ENCODE measurements at places on chromosomes 3 and 15.

- DNase-seq: no peak
Observed at GRCh38 chr3:97148931-97149330, 334.5 kb downstream of the EPHA6 start.

GRCh38 chr15:44188795-44189194 is 6.3 kb downstream of the FRMD5 start:
- no peak for DNase-seq

DNA sequence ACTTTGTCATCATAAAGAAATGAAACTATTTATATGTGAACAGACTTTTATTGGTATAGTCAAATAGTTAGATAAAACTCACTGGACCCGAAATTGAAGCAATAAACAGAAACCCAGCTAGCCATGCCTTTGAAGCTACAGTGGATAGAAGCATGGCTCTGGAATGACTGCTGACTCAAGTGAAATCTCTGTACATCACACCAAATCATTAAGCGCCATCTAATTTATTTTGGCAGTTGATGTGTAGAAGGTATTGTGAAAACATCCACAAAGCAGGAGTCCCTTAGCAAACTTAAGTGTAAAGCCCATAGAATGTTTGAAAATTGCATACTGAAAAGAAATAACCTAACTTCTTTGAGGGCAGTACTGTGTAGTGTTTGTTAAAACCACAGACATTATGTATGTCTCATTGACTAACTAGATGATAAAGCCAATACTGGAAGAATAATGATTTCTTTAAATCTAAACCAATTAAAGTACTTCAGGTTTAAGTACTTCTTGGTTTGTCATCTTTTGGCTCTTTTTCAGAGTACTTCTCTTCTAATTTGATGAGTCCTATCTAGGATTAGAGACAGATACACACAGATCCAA is 42.8 kb upstream of the FBXL22 start:
- DNase-seq: no peak

GRCh38 chr3:81872566-81872965 is 111.1 kb upstream of the GBE1 start:
- no peak for DNase-seq

DNA sequence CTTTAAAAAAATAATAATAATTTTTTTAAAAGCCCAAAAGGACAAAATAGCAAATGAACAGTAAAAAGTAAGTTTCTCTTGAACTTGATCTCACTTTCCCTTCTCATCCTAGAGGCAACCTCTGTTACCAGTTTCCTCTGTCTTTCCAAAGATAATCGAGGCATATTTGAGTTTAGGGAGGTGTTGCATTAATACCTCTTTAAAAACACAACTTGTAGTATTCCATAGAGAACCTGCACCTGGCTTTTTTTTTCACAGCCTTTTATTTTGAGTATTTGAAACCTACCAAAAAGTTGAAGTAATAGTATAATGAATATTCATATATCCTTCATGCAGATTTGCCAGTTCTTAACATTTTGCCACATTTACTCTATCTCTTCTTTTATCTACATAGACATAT is 9.1 kb downstream of the CSK start:
- no peak for DNase-seq

DNA sequence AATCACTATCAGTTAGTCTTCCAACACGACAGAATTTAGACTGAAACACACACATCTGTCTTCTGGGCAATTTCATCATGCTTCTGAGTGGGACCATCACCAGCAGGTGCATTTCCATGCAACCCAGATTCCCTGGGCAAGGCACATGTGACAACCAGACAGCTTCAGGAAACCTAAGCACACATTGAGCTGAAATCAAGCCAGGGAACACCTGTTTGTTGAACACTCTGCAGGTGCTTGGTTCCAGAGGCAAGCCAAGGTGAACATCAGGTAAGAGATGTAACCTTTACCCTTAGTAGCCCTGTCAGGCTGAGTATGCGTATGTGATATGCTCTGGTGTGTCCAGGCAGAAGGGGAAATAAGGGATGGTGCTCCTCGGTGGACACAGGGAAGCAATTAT is 3.3 kb upstream of the PSMD2 start:
- no peak for DNase-seq

GRCh38 chr3:194857469-194858113 is 171.9 kb downstream of the FAM43A start:
- no peak for DNase-seq

DNA sequence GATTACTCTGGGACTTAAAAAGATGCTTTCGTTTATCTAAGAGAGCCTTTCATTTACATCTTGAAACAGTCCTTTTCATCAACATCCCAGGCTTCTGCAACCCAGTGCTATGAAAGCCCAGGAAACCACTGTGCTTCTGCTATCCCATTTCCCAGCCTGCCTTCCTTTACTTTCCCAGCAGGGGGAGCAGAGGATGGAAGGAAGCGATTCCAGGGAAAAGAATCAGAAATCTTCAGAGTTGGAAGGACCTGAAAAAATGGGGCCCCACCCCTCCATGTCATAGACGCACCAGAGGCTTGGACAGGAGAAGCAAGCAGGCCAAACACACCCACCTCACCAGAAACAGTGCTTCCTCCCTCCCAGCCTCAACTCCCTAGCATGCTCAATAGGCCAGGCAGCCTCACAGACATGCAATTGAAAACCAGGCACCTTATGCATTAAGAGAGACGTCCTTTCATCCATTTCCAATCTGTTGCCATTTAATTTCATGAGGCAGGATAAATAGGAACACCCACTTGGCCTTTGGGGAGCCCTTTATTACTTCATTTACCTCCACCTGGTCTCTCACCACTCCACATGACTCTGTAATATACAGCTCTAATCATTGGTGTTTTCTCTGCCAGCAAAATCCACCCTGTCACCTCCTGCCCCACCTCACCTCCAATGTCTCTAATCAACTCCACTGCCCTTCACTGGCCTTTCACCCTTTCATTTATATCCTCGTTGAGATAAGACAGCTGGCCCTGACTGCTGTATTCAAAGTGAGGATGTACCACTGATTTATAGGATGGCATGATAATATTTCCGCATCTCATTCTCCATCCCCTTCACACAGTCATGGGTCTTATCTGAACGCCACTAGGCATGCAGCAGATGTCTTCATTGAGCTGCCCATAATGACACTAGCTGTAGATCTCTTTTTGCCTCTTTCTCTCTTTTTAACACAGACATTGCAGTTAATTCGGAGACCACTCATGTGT is 583.9 kb downstream of the NTRK3 start:
- no peak for DNase-seq

- no peak for DNase-seq
Observed at GRCh38 chr15:69034352-69034751, 19.9 kb downstream of the NOX5 start.

- DNase-seq: no peak
Observed at GRCh38 chr3:40494698-40495097, 11.1 kb upstream of the ZNF620 start.

DNA sequence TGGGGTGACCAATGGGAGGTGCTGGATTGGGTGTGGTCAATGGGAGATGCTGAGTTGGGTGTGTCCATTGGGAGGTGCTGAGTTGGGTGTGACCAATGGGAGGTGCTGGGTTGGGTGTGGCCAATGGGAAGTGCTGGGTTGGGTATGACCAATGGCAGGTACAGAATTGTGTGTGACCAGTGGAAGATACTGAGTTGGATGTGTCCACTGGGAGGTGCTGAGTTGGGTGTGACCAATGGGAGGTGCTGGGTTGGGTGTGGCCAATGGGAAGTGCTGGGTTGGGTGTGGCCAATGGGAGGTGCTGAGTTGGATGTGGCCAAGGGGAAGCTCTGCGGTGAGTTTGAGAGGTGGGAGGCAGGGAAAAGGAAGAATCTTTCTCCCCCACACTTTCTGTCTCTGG is 250.0 kb upstream of the PROK2 start:
- peak; percentile 62 for DNase-seq

GRCh38 chr3:68206524-68207117 is 552.2 kb upstream of the SUCLG2 start:
- DNase-seq: no peak

DNA sequence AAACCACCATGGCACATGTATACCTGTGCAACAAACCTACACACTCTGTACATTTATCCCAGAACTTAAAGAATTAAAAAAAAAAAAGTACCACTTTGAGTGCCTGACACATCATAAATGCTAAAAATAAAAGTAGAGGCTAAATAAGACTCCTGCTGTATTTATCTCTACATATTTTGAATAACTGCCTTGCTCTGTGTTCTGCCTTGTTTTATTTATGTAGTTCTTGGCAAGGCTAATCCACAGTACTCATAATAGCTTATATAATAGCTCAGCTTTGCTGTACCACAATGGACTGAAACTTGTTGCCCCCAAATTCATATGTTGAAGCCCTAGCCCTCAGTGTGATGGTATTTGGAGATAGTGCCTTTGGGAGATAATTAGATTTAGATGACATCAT is 95.4 kb upstream of the ADAMTS9 start:
- DNase-seq: no peak

DNA sequence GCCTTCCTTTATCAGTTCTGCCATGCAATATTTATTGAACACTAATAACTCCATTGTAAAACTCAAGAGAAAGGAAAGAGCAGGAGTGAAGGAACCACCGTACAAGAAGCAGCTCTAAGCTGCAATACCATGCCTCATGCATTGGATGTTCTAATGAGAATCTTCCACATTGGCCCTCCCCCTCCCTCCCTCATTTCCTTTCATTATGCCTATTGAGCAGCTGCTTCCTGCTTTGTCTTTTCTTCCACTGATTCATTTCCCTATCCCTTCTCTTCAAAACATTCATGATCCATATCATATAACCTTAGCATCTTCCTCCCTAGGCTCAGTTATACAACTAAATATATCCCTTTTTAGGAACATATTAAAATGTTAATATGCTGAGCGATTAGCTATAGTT is 698.7 kb upstream of the GOLIM4 start:
- DNase-seq: no peak

GRCh38 chr15:98858610-98859023 is 149.0 kb downstream of the PGPEP1L start:
- peak; percentile 46 for DNase-seq

- no peak for DNase-seq
Observed at GRCh38 chr15:33539825-33540573, 229.2 kb downstream of the RYR3 start.

- no peak for DNase-seq
Observed at GRCh38 chr3:192611411-192611810, 115.9 kb downstream of the FGF12 start.

GRCh38 chr3:69932501-69932900 is 67.0 kb upstream of the SAMMSON start:
- no peak for DNase-seq

DNA sequence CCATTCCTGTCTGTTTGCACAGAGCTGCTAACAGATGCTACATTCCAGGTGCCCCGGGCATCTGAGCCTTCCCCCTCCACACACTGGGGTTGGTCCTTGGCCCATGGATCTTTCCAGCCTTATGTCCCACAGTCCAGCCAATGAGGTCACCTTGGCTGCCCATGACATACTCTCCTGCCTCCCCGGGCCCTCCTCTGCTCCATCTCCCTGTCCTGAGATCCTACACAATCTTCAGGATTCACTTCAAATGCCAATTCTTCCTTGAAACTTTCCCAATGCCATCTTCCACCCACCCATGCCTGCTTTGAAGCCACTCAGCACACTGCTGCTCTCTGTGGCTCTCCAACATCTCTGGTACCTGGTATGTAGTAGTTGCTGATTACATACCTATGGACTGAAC is 4.3 kb downstream of the CHRNA3 start:
- DNase-seq: no peak

GRCh38 chr3:46463868-46464241 is 850 bp downstream of the LTF start:
- DNase-seq: no peak

- no peak for DNase-seq
Observed at GRCh38 chr3:42119561-42120355, 28.6 kb downstream of the TRAK1 start.

- no peak for DNase-seq
Observed at GRCh38 chr3:141392416-141392815, 24.1 kb downstream of the ZBTB38 start.

- no peak for DNase-seq
Observed at GRCh38 chr3:113629584-113630421, 66.6 kb downstream of the USF3 start.
